ENCODE measurements at places on chromosomes 6 and 20.

DNA sequence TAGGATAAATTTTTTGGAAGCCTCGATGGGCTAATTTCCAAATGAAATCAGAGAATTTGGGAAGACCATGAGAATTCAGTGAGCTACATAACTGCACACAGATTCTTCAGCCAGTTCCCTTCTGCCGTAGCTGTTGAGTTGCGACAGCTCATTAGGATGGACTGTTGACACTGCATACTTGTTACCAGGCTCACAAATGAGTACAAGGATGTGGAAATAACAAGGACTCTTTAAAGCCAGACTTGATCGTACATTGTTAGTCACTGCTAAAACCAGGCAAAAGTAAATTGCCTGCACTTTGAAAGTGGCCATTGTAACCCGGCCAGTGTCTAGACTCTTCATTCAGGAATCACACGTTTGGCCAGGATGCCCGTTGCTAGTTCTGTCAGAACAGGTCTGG is 37.0 kb downstream of the NDUFAF5 start:
- DNase-seq = no peak

GRCh38 chr6:100704961-100705360 is 176.2 kb downstream of the ASCC3 start:
- no peak for DNase-seq

DNA sequence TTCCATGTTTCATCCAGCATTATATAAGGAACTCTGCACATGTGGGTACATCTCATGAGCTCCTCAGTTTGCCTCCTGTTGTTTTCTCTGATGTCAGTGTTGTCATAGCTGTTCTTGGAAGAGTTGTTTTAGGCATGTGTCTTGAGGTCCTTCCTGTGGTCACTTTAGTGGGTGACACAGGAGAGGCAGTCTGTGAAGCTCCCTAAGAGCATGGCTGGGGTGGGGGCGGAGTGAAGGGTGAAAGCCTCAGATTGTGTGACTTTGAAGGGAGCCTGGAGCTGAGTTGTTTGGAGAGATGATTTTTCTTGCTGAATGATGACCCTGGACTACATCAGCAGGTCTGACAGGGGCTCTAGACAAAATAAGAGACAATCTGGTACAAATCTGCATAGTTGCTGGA is 37.7 kb downstream of the PPP1R14C start:
- no peak for DNase-seq

DNA sequence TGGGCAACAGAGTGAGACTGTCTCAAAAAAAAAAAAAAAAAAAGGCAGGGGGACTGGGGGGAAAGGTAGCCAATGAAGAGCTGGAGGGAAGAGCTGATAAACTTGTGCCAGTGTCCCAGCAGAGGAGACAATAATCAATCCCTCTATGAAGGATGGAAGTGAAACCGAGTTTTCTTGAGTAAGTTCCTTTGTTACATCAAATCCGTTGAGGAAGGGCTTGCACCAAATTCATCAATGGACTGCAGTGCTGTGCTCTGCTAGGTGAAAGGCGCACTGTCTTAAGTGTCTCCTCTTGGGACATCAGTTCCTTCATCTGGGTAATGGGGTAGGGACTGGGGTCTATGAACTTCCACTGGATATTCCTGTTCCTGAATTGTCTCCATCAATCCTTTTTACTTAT is 3.0 kb upstream of the CRIP3 start:
- no peak for DNase-seq

DNA sequence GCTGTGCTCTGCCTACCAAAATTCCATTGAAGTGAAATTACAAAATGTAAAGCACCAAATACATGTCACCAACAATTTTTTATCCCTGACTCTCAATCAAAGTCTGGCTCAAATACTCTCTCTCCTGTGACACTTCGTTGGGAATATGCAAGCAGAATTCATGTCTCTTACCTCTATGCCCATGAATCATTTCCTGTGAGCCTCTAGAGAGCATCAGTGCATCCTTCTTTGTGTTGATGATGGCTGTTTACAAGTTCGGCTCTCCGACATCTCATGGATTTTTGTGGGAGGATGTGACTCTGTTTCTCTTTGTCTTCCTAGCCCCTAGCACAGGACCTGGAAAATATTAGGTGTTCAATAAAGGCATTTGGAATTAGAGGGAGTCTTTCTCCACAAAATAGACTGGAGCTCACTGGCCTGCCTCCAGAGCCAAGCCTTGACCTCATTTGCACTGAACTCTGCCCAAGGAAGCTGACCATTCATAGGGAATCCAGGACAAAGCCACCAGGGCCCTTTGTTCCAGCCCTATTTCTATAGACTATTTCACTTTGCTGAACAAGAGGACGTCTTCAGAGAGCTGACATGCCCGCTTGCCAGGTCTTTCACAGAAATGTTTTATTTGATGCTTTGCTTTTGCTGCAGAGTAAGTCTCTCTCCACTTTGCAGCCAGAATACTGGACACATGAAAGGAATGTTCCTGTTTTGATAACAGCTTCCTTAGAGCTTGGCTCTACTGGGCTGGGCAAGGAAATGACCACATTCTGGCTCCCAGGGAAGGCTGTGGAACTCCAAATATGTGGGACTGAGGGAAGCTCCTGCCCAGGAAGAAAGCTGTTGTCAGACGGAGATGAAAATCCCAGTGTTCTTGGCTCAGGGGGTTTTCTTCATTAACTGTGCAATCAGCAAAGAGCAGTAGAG is 194.5 kb upstream of the CDYL start:
- no peak for DNase-seq

GRCh38 chr6:32664827-32665362 is 1.6 kb downstream of the HLA-DQB1 start:
- no peak for DNase-seq

GRCh38 chr6:135195522-135195921 is 14.4 kb downstream of the MYB start:
- DNase-seq = no peak

DNA sequence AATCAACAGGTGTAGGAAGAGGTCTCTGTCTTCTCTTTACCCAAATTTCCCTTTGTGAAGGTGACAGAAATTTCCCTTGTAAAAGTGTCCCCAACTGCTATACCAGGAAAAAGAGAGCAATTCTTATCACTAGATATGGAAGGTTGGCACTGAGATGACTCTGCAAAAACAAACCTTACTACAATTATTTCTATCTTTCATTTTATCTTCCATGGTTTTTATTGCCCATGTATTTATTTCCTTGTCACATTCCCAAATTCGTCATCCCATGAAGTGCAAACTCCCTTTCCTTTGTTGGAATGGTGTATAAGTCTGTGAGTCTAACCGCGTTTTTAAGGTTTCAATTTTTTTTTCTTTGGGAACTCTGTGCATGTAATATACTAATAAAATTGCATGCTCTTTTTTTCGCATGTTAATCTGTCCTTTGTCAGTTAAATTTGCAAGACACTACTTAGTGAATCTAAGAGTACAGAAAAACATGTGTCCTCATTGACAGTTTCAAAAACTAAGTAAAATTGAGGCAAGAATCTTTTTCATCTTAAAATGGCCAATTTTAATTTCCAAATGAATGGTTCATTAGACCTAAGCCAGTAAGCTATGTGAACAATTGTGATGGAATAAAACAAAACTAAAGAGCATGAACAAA is 35.4 kb upstream of the HFE start:
- DNase-seq = no peak

DNA sequence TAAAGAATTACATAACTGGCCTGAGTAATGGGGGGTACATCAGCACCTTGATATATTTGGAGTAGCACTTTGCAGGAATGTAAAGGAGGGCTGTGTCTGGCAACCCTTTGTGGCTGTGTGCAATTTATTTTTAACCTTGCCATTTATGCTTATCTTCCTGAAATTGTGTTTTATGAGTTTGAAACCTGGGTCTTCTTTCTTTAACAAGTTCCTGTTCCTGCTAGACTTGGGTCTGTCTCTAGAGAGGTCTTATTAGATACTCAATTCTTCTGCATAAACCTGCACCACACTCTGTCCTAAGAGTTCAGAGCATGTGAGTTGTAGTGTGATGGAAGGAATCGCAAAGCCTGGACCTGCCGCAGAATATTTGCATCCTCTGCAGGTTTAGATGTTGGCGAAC is 181.0 kb downstream of the JARID2 start:
- no peak for DNase-seq

- DNase-seq = no peak
Observed at GRCh38 chr6:16045238-16045637, 83.6 kb upstream of the MYLIP start.

GRCh38 chr20:36320261-36320897 is 14.2 kb downstream of the DLGAP4 start:
- no peak for DNase-seq

- no peak for DNase-seq
Observed at GRCh38 chr6:117681162-117681741, 6.0 kb downstream of the NUS1 start.

DNA sequence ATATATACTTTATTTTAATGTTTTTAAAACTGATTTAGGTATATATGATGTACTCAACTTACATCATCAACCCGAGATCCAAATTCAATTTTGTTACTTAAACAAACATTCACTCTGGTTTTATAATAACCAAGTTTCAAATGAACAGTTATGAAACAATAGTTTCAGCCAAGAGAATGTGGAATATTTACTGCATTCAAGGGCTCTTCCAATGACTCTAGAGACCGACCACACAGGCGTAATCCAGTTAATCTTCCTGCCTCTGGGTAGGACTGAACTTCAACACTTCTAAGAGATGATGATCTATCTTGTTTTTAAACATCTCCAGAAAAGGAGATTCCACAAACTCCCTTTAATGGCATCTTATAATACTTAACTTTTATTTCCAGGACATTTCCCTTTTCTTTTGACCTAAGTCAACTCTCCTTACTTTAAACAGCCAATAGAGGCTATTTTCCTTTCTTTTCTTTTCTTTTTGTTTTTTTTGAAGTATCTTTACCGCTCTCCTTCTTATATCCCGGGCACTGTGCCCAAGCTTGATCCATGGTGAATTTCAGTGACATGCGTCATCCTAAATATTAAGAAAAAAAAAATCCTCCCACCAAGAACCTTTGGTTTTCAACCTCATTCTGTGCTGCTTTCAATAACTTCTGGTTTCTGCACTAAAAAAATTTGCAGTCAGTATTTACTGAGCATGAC is 110.1 kb downstream of the KIF13A start:
- no peak for DNase-seq

- DNase-seq = no peak
Observed at GRCh38 chr6:4531406-4531805, 244.8 kb upstream of the CDYL start.

- DNase-seq = peak; percentile 79
Observed at GRCh38 chr6:62285612-62286469, at the start of gene KHDRBS2. Gene KHDRBS2, minus strand, starts transcription at chr6:62286225.

- DNase-seq = no peak
Observed at GRCh38 chr6:150560884-150561219, 38.8 kb upstream of the PLEKHG1 start.

GRCh38 chr6:11595903-11596302 is 58.4 kb downstream of the TMEM170B start:
- no peak for DNase-seq

- DNase-seq = no peak
Observed at GRCh38 chr6:20620043-20620442, 85.8 kb downstream of the CDKAL1 start.

- no peak for DNase-seq
Observed at GRCh38 chr20:37878835-37879599, 23.9 kb upstream of the VSTM2L start.

DNA sequence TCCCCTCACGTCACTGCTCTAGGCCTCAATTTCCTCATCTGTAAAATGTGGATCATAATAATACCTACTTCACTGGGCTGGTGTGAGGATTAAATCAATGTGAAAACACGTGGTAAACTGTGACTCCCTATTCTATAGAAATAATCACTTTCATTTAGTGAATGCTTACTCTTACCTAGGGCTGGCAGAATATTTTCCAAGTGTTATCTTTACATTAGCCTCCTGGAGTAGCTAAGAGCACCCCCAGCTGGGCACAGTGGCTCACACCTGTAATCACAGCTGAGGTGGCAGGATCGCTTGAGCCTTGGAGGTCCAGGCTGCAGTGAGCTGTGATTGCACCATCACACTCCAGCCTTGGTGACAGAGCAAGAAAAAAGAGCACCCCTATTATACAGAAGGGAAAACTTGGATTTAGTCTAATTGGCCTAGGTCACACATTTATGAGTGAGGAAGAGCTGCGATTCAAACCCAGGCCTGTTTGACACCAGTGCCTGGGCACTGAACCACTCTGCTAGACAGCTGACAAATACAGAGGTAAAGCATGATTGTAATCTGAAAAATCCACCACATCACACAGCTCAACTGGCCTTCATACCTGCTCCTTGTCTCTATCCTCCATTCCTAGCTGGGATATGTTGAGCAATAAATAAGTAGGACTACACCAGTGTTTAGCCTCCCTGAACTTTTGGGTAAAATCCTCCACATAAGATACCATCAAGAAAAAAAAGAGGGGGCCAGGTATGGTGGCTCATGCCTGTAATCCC is 1.4 kb upstream of the SNTA1 start:
- DNase-seq = no peak

DNA sequence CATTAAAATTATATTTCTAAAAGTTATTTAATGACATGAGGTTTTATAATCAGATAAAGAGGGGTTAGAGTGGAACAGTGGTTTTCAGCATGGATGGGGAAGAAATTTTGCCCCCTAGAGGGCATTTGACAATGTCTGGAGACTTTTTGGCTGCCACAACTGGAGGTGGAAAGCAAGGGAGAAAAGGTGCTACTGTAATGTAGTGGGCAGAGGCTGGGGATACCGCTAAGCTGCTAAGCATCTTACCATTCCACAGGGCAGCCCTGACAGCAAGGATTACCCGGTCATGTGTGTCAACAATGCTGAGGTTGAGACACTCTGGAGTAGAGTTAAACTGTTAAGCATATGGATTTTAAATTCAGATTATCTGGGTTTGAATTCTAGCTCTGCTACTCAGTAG is 52.9 kb upstream of the FABP7 start:
- no peak for DNase-seq

GRCh38 chr20:4794846-4795245 is 73.1 kb downstream of the PRND start:
- no peak for DNase-seq

DNA sequence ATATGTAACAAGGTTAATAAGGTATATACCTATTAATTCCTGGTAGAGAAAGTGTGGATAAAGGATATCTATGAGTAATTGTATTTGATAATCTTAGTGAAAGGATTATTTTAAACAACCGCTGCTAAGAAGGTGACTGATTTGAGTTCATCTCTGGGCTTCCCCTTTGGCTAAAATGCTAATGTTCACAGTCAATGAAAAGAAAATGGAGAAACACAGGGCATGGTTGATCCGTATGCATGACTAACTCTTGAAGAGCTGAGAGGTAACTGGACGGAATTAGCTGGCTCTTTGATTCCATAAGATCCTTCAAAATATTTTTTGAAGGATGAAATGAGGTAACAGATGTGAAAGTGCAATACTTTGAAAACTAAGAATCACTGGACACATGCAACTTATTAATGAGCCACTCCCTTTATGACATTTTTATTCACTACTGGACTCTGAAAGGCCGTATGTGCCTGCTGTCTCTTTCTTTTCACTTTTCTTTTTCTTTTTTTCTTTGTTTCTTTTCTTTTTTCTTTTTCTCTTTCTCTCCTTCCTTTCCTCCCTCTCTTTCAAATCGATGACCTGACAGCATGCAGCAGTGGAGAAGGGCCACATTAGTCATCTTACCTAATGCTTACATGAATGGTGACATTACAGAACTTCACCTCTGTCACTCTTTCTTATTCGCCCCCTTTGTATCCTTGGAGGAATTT is 464.6 kb downstream of the CDKAL1 start:
- DNase-seq = no peak

- no peak for DNase-seq
Observed at GRCh38 chr6:90026216-90026615, 131.9 kb downstream of the GJA10 start.

All from NCI-H2081 treated with DMSO at 0.1 percent for 48 hours (cell line).